ENCODE measurements at places on chromosomes 13 and 19.

DNA sequence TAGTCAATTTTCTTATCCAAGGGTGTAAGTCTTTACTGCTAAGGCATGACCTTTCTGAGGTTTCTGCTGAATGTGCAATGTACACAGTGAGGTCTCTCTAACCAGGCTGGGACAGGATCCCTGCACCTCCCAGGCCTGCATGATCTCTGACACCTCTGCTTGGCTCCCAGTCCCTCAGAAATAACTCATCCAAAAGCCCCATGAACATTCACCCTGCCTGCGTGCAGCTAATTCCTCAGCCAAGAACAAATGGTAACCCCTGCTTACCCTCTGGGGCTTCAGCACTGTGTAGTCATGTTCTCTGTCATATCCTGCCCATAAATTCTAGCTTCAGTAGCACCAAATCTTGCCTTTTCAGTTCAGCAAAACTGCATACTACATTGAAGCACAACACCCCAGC lies 1146.3 kb upstream of the MIR17HG start:
- DNase-seq, result no peak

GRCh38 chr13:49711218-49711863 lies 20.1 kb upstream of the EBPL start:
- DNase-seq, result no peak

- no peak for DNase-seq
These were observed 953 bp downstream of the KCNN4 start for GRCh38 chr19:43779820-43780219.

- no peak for DNase-seq
These were observed 213.1 kb downstream of the DCLK1 start for GRCh38 chr13:35917942-35918645.

DNA sequence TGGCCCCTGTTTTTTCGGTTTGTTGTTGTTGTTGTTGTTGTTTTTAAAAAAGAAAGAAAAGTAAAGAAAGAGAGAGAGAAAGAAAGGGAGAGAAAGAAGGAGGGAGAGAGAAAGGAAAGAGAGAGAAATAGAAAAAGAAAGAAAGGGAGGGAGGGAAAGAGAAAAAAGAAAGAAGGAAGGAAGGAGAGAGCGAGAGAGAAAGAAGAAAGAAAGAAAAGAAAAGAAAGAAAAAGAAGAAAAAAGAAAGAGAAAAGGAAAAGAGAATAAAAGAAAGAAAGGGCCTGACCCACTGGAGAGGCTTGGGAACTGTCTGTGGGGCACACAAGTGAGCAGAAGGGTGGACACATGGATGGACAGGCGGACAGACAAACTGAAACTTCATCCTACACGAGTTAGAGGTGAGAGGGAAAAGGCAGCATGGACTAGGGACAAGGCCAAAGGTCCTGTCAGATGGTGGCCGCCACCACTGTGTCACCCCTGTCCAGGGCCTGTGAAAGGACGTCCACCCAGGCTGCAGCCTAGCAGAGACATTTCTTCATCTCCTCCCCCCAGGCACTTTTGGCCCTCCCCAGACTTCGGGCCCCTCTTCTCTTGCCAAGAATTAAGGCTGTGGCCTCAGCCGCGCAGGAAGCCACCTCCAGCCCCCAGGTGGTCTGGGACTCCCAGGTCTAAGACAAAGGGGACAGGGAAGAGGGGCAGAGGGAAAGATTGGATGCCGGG lies 9.1 kb upstream of the BCAM start:
- DNase-seq, result no peak

DNA sequence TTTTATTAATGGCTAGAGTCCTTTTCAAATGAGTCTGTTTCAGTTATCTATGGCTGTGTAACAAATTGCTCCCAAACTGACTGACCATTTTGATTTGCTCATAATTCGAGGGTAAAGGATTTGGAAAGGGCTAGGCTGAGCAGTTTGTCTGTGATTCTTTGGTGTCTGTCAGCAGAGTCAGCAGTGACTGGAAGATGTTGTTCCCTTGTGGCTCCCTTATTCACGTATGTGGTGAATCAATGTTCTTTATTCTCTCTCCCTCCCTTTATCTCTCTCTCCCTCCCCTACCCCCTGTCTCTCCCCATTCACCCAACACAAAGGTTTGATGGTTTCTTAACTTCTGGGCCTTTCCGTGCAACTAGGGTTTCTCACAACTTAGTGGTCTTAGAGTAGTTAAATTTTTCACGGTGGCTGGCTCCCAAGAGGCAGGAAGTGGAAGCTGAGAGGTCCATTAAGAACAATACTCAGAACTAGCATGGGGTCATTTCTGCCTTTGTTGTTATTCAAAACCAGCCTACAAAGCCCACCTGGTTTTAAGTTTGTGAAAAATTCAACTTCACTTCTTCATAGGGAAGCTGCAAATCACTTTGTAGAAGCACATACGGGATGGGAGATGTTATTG lies 772.5 kb upstream of the SLITRK1 start:
- DNase-seq, result no peak

DNA sequence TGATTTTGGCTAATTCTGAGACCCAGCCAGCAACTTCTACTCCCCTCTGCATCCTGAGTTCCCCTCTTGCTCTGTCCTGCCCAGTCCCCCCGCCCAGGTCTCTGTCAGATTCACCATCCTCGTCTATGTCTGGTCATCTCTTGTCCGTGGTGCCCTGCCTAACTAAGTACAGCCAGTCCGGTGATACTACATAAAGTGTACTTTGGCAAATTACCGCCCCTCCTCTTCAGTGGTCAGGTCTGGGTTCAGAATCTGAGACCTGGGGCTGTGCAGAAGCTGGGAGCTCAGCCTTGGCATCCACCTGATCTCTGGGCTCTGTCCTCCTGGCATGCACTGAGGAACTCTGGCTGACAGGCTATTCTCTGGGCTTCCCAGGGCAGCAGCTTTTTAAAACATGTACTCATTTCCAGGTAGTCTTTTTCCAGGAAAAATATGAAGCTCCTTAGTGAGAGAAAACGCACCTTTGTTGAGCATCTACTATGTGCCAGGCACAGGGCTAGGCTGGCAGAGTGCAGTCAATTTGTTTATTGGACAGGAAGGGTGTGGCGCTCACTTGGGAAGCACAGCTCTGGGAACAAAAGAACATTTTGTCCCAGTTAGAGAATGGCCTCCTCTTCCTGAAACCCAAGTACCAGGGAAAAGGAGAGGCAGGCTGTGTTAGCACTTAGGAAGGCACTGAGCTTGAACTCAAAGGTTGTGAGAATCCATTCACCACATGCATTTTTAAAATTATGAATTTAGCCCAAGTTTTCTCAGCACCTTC lies 88.9 kb downstream of the TSHZ3 start:
- DNase-seq, result no peak

DNA sequence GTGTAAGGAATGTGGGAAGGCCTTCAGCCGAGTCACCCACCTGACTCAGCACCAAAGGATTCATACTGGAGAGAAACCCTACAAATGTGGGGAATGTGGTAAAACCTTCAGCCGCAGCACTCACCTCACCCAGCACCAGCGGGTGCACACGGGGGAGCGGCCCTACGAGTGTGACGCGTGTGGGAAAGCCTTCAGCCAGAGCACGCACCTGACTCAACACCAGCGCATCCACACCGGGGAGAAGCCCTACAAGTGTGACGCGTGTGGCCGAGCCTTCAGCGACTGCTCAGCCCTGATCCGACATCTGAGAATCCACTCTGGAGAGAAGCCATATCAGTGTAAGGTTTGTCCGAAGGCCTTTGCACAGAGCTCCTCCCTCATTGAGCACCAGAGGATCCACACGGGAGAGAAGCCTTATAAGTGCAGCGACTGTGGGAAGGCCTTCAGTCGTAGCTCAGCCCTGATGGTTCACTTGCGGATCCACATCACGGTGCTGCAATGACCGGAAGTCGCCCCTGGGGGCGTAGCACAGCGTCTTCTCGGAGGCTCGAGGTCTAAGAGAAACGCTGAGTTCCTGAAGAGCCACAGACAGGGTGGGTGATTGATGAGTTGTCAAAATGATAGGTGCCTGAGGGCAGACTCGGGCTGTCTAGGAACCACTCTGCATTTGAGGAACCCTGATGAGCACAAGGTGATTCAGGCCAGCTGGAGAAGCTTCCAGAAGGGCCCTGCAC lies 12.2 kb downstream of the ZSCAN22 start:
- no peak for DNase-seq

DNA sequence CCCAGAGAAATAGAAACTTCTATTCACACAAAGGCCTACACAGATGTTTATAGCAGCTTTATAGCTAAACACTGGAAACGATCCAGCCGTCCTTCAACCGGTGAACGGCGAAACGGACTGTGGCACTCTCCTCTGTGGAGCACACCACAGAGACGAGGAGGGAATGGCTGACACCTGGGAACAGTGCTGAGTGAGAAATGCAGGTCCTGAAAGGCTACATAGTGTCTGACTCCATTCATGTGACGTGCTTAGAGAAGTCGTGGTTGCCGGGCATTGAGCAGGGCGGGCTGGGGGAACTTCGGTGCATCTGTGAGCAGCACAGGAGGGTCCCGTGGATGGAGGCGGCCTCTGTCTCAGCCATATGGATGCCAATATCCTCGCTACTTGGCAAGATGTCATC lies 3.1 kb upstream of the GRK1 start:
- DNase-seq, result peak; percentile 4

DNA sequence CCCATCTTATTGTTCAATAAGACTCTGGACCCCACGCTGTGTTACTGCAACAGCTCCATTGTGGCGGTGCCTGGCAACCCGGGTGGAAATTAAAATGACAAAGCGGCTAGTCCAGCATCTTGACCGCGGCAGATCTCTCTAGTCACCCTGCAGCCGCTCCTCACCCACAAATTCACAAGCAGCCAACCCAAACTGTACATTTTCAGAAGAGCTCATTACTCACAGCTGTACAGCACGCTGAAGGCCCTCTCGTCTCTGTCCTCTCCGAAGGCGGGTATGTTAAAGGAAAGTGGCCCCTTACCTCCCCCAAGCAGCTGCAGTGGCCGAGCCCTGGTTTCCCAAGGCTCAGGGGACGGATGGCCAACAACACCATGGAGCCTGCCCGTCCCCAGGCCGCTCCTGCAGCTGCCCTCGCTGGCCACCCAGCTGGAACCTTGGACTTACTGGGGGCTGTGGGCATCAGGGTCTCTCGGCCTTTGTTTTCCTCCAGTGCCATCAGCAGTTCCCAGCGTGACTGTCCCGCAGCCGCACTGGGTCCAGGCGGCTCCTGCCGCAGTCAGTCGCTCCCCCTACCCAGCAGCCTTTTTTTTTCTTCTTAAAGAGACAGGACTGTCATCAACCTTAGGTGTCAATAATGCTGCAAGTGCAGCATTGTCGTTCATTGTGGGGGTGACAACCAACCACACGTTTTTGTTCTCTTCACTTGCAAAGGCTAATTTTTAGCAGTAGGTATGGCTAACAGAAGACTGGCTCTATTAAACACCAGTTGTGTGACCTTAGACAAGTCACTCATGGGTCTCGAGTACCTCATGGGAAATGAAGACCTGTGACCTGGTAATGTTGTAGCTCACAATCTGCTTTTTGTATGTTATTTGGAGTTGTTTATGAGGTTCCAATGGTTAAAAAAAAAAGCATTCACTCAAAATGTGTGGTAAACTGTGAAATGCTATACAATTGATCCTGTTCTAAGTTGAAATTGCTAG lies at the start of gene SACS:
TSS of gene SACS (minus strand) at position 532 of the 983 bp plus-strand sequence. CDS start 22,463 bp downstream, outside the sequence.
- peak; percentile 70 for DNase-seq

DNA sequence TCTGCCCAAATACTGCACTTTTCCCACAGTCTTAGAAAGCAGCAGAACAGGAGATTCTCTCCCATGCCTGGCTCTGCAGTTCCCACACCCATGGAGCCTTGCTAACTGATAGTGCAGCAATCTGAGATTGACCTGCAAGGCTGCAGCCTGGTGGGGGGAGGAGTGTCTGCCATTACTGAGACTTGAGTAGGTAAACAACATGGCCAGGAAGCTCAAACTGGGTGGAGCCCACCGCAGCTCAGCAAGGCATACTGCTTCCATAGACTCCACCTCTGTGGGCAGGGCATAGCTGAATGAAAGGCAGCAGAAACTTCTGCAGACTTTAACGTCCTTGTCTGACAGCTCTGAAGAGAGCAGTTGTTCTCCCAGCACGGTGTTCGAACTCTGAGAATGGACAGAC lies 358.5 kb upstream of the PCDH9 start:
- DNase-seq, result no peak
